Keratinocyte (primary cell): ENCODE measurements at places on chromosomes 5 and 9.

DNA sequence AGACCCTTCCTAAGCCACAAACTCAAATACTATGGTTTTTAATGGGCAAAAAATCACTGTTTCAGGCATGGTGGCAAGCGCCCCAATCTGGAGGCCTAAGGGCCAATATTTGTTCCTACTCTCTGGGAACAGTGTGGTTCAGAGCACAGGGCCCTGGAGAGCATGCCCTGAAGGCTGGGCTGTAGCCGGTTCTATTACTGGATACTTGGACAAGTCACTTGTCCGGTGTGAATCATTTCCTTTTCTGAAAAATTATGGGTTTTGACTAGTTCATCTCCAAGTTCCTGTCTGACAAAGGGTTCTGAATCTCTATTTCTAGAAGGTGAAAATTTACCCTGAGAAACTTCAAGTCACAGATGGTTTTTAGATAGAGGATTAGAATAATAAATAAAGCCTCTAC, 75.0 kb downstream of the OTULIN start:
- peak; percentile 11 for DNase-seq

- DNase-seq, result no peak
Measured at GRCh38 chr9:95005278-95006143, 279.0 kb downstream of the AOPEP start.

DNA sequence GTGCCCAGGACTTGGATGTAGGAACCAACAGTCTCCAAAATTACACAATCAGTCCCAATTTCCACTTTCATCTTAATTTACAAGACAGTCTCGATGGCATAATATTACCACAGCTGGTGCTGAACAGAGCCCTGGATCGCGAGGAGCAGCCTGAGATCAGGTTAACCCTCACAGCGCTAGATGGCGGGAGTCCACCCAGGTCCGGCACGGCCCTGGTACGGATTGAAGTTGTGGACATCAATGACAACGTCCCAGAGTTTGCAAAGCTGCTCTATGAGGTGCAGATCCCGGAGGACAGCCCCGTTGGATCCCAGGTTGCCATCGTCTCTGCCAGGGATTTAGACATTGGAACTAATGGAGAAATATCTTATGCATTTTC, 837 bp downstream of the PCDHB2 start:
- no peak for DNase-seq

GRCh38 chr5:128472036-128472435, 66.0 kb downstream of the FBN2 start:
- no peak for DNase-seq

GRCh38 chr9:112173489-112174221, 1.4 kb downstream of the SUSD1 start:
- DNase-seq, result no peak

DNA sequence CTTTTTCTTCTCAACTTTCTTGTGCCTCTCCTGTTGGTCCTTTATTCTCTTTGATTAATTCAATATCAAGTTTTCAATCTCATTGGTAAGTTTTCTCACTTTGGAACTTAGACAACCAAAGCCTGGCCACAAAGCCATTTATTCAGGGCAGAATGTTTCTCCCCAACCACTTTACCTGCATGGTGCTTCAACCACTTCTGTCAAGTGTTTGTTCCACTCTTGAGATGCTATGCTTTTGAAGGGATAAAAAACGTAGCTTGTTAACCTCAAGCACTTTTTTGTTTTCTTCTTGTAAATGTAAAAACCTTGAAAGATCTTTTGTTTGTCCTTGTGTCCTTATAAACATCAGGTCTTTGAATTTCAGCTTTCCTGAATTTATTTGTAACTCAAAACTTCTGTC, 966.7 kb downstream of the MAT2B start:
- no peak for DNase-seq

GRCh38 chr5:36040651-36041536, 25.8 kb downstream of the UGT3A2 start:
- no peak for DNase-seq

DNA sequence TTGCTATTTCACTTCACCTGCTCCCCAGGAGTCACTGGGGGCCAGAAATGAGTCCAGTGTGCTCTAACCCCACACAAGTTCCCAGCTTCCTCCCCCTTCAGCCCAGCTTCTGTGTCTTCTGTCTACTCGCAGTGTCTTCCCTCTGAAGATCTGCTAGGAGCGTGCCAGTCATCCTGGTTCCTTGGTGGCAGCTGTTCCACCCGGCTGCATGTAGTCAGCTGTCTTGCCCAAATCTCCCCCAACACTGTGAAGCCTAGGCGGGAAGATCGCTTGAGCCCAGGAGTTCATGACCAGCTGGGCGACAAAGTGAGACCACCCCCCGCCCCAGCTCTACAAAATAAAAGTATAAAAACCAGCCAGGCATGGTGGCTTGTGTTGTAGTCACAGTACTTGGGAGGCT, 154.0 kb downstream of the GDNF start:
- DNase-seq, result no peak

DNA sequence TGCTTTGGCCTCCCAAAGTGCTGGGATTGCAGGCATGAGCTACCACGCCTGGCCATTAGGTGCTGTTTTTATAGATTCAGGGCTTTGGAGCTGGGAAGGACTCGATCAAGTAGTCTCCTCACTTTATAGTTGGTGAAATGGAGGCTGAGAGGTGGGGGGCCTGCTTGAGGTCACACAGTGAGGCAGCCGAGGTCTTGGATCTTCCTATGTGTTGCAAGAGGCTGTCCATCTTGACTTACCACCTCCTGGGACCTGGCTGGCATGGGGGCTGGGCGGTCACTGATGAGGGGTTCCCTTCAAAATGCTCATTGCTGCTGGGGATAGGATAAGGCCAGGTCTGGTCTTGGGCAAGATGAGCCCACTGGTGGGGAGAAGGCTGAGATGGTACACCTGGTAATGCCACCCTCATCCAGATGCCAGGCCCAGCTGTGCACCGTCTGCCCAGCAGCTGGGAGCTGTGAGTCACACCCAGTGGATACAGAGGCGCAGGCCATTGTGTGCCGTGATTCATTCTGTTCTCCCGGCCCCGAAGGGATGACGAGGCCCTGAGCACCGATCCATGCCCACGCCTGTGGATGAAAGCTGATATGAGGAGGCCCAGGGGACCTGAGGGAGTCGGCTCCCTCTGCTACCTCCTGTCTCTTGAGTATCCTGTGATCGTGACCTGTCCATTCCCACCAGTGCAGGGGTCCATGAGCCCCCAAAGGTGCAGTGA, 10.5 kb upstream of the NDST1 start:
- DNase-seq, result peak; percentile 76

DNA sequence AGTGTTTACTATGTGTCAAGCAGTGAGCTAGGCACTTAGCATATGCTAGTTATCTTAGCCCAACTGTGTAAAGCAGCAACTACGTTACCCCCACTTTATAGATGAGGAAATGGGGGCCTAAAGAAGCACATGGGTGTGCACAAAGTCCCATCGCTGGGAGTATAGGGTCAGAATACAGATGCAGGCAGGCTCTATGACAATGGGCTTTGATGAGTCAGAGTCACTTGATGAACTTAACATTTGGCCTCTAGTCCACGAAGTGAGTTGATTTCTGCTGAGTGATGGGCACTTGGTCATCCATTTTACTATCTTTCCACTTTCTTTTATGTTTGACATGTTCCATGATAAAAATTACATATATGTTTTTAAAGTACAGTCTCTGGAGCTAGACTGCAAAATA, 204.3 kb downstream of the TRIM32 start:
- no peak for DNase-seq

DNA sequence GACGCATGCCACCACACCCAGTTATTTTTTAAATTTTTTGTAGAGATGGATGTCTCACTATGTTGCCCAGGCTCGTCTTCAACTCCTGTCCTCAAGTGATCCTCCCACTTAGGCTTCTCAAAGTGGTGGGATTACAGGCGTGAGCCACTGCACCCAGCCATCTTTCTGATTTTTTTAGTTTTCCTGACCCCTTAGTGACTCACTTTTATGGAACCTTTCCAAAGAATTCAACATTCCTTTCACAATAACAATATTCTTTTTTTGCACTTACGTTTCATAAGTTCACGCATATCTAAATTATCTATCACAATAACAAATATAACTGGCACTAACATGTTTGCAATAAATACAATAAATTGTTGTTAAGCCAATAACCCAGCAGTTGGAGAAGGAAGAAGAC, 8.5 kb downstream of the ELOVL7 start:
- DNase-seq, result peak; percentile 42

- no peak for DNase-seq
Measured at GRCh38 chr5:78983601-78984438, 1.3 kb downstream of the ARSB start.

GRCh38 chr5:41641621-41642020, 131.2 kb upstream of the PLCXD3 start:
- DNase-seq, result no peak

DNA sequence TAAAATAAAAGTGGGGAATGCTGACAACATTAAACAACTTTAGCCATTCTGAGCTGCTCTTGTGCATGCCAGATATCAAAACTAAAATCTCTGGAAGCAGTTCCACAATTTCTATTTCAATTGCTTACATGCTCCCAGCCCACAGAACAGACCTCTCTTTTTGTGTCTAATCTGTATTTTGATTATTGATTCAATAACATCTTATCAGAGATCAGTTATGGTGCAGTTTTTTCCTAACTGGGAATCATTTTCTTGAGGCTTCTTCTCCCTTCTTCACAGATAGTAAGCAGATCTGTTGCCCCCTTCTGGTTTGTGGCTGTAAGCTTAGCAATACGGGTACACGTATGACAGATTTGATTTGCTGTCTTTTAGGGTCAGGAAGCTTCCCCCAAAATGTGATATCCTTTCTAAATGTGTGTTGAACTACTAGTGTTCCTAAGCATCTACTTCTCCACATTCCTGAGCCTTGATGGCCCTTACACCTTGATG, 39.4 kb downstream of the MRPS27 start:
- DNase-seq, result no peak

GRCh38 chr5:145362266-145362665, 472.9 kb downstream of the PRELID2 start:
- DNase-seq, result peak; percentile 40

GRCh38 chr5:153504726-153505125, 14.3 kb downstream of the GRIA1 start:
- DNase-seq, result no peak

GRCh38 chr5:77960863-77961396, 184.8 kb upstream of the TBCA start:
- no peak for DNase-seq

- peak; percentile 5 for DNase-seq
Measured at GRCh38 chr9:26296910-26297572, 595.6 kb downstream of the CAAP1 start.

GRCh38 chr5:50704730-50705129, 38.3 kb downstream of the PARP8 start:
- DNase-seq, result no peak

DNA sequence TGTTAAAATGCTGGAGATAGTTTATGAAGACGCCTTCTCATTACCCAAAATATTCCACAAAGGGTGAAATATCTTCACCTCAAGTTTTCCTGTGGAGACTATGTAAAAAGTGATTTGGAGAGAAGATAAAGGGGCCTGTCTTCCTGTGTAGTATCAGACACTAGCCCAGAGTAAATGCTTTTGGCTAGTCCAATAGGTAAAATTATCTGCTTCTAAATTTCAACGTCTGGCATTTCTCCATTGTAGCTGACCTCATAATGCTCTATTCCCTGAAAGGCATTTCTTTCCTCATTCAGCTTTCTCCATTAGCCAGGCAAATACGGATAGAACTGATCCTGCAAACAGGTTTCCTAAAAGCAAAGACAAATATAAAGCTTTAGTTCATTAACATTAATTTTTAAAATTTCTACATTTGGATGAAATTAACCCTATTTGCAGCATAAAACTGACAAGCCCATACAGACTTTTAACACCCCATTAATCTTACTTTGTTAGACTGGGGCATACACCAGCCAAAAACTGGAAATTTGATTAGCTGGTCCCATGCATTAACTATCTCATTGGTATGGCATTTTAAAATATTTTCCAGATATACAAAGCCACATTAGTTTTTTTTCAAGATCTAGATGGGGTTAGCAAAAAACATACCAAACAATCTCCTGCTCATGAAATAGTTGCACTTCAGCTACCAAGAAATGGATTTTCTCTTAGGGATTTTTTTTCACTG, 548.8 kb downstream of the EFNA5 start:
- DNase-seq, result no peak

DNA sequence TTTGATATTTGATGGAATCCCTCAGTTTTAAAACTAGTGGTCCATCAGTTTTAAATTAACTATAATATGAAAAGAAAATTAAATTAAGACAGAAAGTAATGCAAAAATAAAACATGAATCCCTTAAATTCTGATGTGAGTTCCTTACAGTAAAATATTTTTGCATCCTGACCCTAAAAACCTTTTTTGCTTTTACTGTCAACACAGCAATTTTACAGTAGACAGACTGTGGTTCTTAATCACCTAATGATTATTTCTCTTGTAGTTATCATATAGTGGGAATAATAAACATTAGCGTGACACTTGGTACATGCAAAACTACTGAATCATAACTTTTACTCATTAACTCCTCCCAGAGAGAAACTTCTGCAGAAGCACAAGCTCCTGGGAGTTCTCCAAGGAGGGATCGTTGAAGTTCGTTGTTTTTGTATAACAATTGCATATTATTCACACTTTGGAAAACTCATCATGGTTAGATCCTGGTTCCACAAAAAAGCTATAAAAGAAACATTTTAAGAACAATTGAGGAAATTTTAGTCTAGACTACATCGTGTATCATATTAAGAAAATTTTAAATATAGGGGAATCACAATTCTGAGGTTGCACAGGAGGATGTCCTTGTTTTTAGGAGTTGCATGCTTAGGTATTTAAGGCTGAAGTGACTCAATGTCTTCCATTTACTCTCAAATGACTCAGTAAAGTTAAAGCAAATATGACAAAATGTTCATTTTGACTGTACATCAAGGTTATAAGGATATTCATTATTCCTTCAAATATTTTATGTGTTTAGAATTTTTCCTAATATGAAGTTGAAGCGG, 88.2 kb upstream of the NIPAL4 start:
- DNase-seq, result no peak

GRCh38 chr5:130138406-130139045, 234.3 kb downstream of the CHSY3 start:
- DNase-seq, result no peak

- DNase-seq, result no peak
Measured at GRCh38 chr5:94102849-94103248, 361.4 kb upstream of the POU5F2 start.

- DNase-seq, result no peak
Measured at GRCh38 chr9:106755736-106756135, 107.2 kb upstream of the ZNF462 start.

GRCh38 chr5:157327771-157328170, 61.8 kb downstream of the CYFIP2 start:
- no peak for DNase-seq
